ENCODE measurements at places on chromosomes 3 and 15.

DNA sequence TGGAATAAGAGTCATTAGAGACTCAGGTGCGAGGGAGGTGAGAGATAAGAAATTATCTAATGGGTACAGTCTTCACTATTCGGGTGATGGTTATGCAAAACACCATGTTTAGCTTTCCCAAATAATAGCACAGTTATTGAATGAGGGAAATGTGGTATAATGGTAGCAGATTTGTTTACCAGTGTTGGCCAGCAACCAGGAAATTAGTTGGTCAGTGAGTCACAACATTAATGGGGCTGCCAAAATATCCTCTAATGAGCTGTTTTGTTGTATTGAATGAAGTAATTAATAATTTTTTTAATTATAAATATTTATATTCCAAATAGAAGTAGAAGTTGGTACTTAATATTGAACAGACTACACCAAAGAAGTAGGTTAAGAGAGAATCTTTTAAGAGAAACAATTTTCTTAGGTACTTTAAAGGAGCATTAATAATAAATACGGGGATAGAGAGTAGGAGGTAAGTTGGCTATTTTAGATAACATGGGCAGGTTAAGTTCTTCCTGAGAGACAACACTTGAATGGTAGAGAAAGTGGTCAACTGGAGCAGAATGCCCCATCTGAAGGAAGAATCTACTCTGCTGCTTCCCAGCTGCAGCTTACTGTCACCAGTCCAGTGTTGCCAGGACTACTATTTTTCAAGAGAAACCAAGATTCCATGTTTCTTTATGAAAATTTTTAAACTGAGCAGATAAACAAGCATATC lies 218.8 kb downstream of the UBE2E2 start:
- no peak for DNase-seq

DNA sequence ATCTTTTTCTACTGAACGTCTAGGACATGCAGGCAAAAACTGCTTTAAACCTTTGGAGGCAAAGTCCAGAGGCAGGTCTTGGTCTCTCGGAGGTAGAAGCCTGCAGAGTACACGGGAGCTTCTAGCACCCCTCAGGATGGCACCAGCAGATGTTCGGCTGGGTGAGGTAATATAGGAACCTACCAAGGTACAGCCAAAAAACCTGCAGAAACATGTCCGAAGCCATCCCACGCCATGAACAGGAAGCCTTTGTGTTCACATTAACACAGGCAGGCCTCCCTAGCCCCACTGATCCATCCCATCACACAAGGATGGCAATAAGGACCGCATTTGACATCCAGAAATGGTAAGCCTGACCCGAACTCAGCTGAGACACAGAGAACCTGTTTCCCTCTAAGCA lies 157.9 kb upstream of the HES1 start:
- DNase-seq: no peak

- DNase-seq: no peak
These were observed 313.2 kb downstream of the POLQ start for GRCh38 chr3:121232309-121233225.

GRCh38 chr3:112504123-112504522 lies 4.9 kb upstream of the BTLA start:
- DNase-seq: no peak

GRCh38 chr15:58463815-58464650 lies 32.2 kb downstream of the LIPC start:
- DNase-seq: no peak

GRCh38 chr15:37616215-37616614 lies 318.2 kb upstream of the TMCO5A start:
- no peak for DNase-seq

DNA sequence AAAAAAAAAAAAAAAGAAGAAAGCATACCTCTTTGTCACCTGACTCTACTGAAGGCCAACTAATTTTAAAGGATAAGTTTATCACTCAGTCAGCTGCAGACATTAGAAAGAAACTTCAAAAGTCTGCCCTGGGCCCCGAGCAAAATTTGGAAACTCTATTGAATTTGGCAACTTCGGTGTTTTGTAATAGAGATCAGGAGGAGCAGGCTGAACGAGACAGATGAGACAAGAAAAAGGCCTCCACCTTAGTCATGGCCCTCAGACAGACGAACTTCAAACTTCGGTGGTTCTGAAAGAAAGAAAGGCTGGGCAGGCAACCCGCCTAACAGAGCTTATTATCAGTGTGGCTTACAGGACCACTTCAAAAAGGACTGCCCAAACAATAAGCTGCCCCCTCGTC lies 18.5 kb downstream of the GLDN start:
- DNase-seq: no peak

- no peak for DNase-seq
These were observed 28.3 kb downstream of the SUCNR1 start for GRCh38 chr3:151901644-151902285.

DNA sequence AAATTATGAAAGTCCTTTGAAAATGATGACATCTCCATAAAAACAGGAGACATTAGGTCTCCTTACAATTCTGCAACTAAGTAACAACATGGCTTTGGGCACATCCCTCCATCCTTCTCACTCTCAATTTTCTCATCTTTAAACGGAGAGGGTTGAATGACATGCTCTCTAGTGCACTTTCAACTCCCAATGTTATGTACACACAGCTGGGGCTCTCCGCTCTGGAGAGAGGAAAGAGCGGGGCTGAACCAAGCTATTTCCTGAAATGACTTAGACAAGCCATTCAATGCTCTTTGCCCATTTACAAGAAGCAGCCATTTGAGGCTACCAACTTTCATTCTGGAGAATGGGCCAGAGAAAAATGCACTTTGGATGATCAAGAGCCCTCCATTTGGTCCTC lies 144.2 kb upstream of the BNIP2 start:
- no peak for DNase-seq

DNA sequence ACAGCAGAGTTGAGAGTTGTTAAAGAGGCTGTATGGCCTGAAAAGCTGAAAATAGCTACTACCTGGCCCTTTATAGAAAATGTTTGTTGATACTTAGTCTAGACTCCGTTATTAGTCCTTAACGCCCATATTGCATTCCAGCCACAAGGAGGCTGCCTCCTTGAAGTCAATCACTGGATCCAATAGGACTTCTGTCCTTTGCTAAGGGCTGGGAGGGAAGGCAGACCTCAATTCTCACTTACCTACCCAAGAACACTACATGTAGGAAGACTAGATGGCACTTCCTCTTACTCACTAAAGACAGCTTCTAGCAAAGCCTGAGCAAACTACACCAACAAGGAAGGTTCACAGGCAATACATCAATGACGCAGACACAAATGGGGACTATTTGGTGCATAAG lies 139.5 kb upstream of the HACD2 start:
- no peak for DNase-seq

GRCh38 chr15:99584081-99584600 lies 18.4 kb downstream of the MEF2A start:
- no peak for DNase-seq

DNA sequence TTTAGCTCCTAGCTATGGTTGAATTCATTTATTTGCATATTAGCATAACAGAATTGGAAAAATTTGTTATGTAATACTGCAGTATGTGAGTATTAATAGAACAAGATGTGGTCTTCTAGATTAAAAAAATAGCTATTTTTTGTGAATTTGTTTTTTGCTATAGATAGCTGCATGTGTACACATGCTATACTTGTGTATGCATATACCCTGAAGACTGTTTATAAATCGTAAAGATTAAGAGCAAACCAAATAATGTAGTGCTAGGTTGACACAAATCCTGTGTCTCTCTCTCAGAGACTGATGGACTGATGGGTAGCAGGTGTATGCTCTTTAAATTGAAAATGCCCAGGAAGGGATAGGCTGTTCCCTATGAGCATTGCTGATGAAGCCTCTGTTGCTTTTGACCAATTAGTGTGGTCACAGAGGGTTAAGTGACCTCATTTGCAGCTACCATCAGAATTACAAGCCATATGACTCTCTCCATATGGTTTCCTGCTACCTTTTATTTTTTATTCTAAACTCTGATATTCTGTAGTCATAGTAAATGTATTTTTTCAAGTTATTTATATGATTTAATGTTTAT lies 9.0 kb downstream of the PLCL2 start:
- DNase-seq: no peak

DNA sequence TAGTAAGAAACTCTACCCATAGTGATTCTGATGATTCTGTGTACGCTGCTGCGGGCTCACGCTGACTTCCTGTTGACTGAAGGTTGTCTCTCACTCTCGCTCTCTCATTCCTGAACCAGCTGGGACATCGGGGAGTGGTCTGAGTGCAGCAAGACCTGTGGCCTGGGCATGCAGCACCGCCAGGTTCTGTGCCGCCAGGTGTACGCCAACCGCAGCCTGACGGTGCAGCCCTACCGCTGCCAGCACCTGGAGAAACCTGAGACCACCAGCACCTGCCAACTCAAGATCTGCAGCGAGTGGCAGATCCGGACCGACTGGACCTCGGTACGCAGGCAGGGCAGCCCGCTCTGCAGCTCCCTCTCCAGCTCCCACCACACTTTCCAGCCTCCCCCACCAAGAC lies 63.6 kb upstream of the NR2E3 start:
- no peak for DNase-seq

GRCh38 chr3:172814738-172815137 lies 64.2 kb downstream of the ECT2 start:
- no peak for DNase-seq

DNA sequence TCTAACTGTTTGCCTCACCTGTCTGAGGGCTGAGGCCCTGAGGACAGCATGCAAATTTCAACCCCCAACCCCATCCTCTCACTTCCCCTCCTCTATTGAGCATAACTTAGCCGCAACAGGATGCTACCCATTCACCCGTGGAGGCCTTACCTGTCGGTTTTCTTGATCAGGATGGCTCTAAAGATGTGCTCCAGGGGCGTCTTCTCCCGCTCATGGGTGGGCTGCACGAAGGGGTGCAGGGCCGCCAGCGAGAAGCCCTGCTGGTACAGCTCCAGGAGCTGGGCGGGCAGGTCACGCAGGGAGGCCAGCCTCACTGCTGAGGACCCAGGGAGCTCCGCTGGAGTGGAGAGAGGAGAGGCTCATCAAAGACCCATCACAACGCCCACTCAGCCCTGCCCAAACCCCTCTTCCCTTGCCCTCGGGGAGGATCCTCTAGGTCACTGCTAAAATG lies 79.8 kb downstream of the RFTN1 start:
- DNase-seq: no peak

DNA sequence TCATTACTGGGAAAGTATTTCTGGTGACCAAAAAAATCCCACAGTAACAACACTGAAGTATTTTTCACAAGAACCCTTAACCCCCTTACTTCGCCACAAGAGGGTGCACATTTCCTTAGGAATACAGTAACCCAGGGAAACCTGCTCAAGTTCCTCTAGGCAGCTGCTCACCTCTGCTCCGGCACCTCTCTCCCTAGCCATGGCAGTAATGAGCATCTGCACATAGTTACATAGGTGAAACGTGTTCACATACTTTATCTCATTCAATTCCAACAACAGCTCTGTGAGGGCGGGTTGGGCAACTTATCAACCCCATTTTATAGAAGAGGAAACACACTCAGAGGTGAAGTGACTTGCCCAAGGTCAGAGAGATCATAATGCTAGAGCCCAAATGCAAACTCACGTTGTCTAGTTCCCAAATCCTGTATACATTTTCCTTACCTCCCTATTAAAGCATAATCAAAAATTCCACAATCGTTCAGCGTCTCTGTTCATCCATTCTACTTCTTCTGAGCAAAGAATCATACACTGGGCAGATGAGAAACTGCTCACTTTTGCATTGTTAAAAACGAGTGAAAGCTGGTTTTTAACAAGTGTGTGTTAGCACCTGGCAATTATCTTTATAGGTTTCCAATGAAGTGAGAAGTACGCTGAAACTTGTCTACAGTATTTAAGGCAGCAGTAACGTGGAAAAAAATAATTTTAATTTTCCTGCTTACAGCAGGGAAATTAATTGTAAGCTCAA lies 90.7 kb downstream of the IGF2BP2 start:
- no peak for DNase-seq

DNA sequence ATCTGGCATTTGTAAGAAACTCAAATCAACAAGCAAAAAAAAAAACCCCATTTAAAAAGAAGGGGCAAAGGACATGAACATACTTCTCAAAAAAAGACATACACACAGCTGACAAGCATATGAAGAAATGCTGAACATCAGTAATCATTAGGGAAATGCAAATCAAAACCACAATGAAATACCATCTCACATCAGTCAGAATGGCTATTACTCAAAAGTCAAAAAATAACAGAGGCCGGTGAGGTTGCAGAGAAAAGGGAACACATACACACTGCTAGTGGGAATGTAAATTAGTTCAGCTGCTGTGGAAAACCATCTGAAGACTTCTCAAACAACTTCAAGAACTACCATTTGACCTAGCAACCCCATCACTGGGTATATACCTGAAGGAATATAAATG lies 199.4 kb upstream of the THBS1 start:
- DNase-seq: no peak

- no peak for DNase-seq
These were observed 260.3 kb upstream of the TPM1 start for GRCh38 chr15:62782071-62782841.

- no peak for DNase-seq
These were observed 152.6 kb upstream of the UMPS start for GRCh38 chr3:124577494-124578167.

DNA sequence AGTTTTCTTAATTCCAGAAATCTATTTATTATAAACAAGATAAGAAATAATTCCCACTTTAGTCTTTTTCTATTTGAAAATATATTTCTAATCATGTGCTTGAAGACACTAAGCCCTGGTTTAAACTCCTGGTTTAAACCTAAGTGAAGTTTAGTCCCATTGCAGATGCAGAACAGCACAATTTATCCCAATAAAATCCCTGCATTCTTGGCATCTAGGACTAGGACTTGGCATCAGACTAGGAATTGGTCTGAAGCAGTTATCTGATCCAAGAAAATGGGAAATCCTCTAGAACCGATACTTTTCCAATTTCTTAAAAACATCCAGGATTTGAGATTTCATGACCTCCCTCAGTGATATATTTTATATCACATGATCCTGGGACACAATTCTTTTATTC lies 168.8 kb upstream of the VEPH1 start:
- DNase-seq: no peak

- DNase-seq: no peak
These were observed 11.7 kb upstream of the ZNF774 start for GRCh38 chr15:90340345-90340744.

GRCh38 chr3:128502712-128503111 lies 9.7 kb upstream of the GATA2 start:
- no peak for DNase-seq

- DNase-seq: no peak
These were observed 34.5 kb downstream of the INSYN1 start for GRCh38 chr15:73718694-73719093.

DNA sequence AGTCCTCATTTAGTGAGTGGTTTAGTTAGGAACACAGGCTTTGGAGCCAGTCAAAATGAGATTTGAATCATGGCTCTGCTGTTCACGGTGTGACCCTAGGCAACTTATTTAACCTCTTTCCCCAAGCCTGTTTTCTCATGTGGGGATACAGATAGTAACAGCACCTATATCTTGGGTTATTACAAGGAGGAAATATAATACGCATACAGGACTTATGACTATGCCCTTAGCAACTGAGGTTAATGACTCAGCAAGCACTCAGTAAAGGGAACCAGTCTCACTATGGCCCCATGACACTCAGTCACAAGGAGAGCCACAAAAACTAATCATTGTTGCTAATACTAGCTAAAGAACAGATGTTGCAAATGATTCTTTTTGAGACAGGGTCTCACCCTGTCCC lies 45.9 kb downstream of the SUMF1 start:
- DNase-seq: no peak

GRCh38 chr3:29279286-29279685 lies 1.6 kb upstream of the RBMS3 start:
- no peak for DNase-seq

- DNase-seq: no peak
These were observed 30.6 kb upstream of the GPR160 start for GRCh38 chr3:170007031-170007663.

All from cortex of kidney (tissue), 1 donor.